Lung (tissue), 17 donors: ENCODE measurements at places on chromosomes 1 and 21. TPM values are rescaled to one million over a fixed set of nuclear protein-coding genes. Genes with fewer than 3 reads are reported as not detected.

MARK1 gene
- 4.7 TPM for total RNA-seq

SPRR2A gene
- 0.82 TPM for total RNA-seq

RHEX gene
- 7.4 TPM for total RNA-seq

OR2L8 gene
- total RNA-seq: not detected

CA6 gene
- not detected for total RNA-seq

FASLG gene
- total RNA-seq: 0.34 TPM

LRRC53 gene
- total RNA-seq: not detected

OPTC gene
- total RNA-seq: not detected

ST6GALNAC5 gene
- 23.0 TPM for total RNA-seq

LDLRAD2 gene
- total RNA-seq: 0.20 TPM

RAB7B gene
- total RNA-seq: 3.6 TPM

ADCY10 gene
- not detected for total RNA-seq

GPR161 gene
- total RNA-seq: 8.4 TPM

CXADR gene
- 25.2 TPM for total RNA-seq

CYP2J2 gene
- 3.9 TPM for total RNA-seq

SPRR2E gene
- not detected for total RNA-seq

FMO2 gene
- 165 TPM for total RNA-seq

SLC9C2 gene
- total RNA-seq: 0.98 TPM

TSPAN2 gene
- total RNA-seq: 10.0 TPM

CDC73 gene
- total RNA-seq: 49.4 TPM

LAMB3 gene
- total RNA-seq: 121 TPM

GJB4 gene
- total RNA-seq: 0.12 TPM

FBXO44 gene
- total RNA-seq: 14.4 TPM

CHIA gene
- total RNA-seq: 2.2 TPM

TBX15 gene
- total RNA-seq: 0.31 TPM

TFF1 gene
- total RNA-seq: not detected

REG4 gene
- not detected for total RNA-seq

PEAR1 gene
- total RNA-seq: 15.1 TPM

RBM34 gene
- total RNA-seq: 31.7 TPM

SYF2 gene
- total RNA-seq: 29.7 TPM

NKAIN1 gene
- not detected for total RNA-seq

AMY1C gene
- total RNA-seq: 29.3 TPM
